Type B pancreatic cell (in vitro differentiated cells): ENCODE measurements at places on chromosomes 4 and X. TPM values are rescaled to one million over a fixed set of nuclear protein-coding genes. Genes with fewer than 3 reads are reported as not detected.

ITM2A gene
- 4.1 and 5.9 TPM in 2 replicates for total RNA-seq

TMEM31 gene
- total RNA-seq = 0.87 TPM in 1 of 2 replicates, not detected in the other

GUCY1A1 gene
- 6.2 and 8.6 TPM in 2 replicates for total RNA-seq

CSAG3 gene
- 0.40 TPM in 1 of 2 replicates, not detected in the other for total RNA-seq

ZFYVE28 gene
- total RNA-seq = 3.6 and 7.0 TPM in 2 replicates

MCUB gene
- 8.4 and 10.1 TPM in 2 replicates for total RNA-seq
